Stimulated activated CD8-positive, alpha-beta memory T cell treated with anti-CD3 and anti-CD28 coated beads, Interleukin-7, amount 100 ng/mL, for 1 hour (primary cell): ENCODE measurements at places on chromosomes 1 and 21.

- DNase-seq = no peak
Measured at GRCh38 chr1:243801378-243801777, 48.7 kb downstream of the AKT3 start.

DNA sequence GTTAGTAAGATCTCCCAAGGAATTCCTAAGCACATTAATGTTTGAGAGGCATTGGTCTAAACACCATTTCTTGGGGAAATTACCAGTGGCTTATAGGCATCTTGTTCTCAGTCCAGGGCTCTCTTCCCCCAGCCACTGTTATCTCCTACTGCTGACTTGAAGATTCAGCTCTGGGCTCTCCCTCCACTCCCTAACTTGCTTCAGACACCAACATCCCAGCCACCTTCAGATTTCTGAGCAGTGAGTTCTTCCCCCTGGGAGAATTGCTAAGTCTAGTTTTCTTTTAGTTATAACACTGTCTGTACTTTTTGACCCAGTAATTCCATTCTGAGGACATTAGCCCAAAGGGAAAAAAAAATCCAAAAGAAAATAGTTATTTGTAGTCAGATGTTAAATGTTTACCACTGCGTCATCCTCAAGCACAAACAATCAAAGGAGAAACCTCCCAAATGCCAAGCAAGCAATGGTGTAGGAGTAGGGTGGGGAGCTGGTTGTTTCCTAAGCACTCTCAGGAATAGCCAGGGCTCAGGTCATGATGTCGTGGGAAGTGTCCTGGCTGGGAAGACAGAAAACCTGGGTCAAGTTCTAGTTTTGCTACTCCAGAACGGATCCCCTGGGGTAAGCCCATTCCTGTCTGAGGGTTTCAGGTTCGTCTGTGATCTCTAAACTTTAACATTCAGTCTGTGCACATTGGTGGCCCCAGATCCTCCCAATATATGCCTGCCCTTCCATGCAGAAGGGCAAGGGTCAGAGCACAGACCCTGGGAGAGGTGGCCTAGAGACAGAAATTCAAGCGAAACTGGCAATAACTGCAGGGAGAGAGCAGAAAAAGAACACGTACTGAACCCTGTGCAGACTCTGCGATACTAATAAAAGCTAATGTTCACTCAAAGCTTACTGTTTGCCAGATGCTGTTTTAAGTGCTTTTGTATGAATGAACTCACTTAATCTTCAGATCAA, 191.1 kb upstream of the FGGY start:
- no peak for DNase-seq

GRCh38 chr1:103145449-103145848, 37.1 kb upstream of the COL11A1 start:
- no peak for DNase-seq

DNA sequence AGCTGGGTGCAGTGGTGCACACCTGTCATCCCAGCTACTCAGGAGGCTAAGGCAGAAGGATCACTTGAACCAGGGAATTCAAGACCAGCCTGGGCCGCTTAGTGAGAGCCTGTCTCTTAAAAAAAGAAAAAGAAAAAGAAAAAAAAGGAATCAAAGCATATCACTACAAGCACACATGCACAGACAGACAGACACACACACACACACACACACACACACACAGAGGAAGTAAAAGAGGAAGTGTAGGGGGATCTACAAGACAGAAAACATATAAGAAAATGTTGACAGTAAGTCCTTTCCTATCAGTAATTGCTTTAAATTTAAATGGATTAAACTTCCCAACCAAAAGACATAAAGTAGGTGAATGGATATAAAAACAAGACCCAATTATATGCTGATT, 180.3 kb downstream of the FAF1 start:
- DNase-seq = no peak

DNA sequence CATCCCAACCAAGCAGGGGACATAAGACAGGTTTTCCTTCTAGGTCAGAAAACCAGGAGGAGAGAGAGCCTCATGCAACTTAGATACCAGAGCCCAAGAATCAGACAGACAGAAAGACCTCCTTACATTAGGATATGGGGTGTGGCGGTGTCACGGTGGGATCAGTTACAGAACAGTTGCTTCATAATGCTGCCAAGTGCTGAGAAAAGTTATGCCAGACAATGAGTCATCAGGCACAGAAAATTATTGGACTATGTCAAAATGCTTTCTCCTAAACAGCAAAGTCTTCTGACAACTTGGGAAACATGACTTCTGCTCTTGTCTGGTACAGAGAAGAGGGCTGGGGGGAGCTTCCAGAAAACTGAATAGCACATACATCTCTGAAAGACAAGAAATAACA, 1120.2 kb upstream of the TMPRSS15 start:
- DNase-seq = no peak

DNA sequence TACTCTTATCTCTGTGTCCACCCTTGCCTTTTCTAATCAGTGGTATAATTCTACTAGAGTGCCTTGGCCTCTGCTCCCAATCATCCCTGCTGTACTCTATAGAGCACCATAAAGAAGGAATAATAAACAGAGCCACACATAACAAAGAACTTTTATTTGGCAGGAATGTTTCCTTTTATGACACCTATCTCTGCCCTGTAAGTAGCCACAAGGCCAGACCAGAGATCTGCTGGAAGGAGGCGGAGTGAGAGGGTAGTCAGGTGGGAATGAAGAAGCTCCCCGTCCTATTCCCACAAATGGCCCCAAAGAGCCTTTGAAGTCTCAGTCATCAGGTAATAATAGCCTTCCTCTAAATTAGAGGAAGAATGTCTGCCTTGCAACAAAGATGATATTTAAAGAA, 32.7 kb downstream of the WLS start:
- DNase-seq = no peak

GRCh38 chr1:93171549-93172034, 8.6 kb downstream of the TMED5 start:
- DNase-seq = no peak

GRCh38 chr1:225977937-225978748, 21.0 kb downstream of the SDE2 start:
- no peak for DNase-seq

GRCh38 chr1:181061891-181062835, 26.3 kb upstream of the IER5 start:
- DNase-seq = no peak

- DNase-seq = no peak
Measured at GRCh38 chr1:108149796-108150467, 50.2 kb downstream of the SLC25A24 start.

GRCh38 chr1:193568512-193568911, 382.1 kb upstream of the B3GALT2 start:
- DNase-seq = no peak

DNA sequence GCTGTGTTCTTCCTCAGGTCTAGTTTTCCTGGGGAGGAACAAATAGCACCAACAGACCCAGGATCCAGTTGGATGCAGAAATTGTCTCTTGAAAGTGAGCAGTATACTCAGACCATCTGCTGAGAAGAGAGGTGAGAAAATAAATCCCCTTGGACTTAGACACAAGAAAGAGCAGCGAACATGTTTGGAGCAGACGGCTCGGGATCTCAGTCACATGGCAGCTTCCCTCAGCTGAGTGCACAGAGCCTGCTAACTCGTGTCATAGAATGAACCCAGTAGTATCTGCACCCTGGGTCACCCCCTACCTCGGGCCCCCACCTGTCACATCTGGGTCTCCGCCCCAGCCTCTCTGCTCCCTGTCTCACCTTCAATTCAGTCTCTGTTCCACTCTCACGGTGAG, 115.6 kb downstream of the CCDC185 start:
- no peak for DNase-seq

DNA sequence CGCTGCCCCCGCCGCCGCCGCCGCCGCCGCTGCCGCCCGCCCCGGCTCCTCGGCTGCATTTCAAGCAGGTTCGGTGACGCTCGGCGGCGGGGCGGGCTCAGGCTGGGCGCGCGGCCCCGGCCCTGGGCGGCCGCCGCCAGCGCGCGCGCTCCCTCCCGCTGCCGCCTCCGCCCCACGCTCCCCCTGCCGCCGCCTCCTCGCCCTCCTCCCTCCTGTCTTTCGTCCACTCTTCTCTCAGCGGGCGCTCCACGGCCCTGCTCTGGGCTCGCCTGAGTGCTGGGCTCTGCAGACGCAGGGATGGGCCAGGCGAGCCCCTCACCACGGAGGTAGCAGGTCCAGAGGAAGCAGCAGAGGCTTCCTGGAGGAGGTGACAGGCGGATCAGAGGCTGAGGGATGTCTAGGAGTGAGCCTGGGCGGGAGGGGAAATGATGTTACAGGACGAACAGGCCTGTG, at the start of gene LRP8:
Gene LRP8, minus strand, starts transcription at position 62 of the 453 bp plus-strand sequence. CDS start 158 bp downstream, outside the sequence.
- peak; percentile 45 for DNase-seq

GRCh38 chr1:53348486-53349368, 20.9 kb upstream of the LRP8 start:
- no peak for DNase-seq

- no peak for DNase-seq
Measured at GRCh38 chr21:35510957-35511695, 462.0 kb upstream of the RUNX1 start.
